ENCODE measurements at places on chromosomes 7 and 10. TPM values are rescaled to one million over a fixed set of nuclear protein-coding genes. Genes with fewer than 3 reads are reported as not detected.

DNA sequence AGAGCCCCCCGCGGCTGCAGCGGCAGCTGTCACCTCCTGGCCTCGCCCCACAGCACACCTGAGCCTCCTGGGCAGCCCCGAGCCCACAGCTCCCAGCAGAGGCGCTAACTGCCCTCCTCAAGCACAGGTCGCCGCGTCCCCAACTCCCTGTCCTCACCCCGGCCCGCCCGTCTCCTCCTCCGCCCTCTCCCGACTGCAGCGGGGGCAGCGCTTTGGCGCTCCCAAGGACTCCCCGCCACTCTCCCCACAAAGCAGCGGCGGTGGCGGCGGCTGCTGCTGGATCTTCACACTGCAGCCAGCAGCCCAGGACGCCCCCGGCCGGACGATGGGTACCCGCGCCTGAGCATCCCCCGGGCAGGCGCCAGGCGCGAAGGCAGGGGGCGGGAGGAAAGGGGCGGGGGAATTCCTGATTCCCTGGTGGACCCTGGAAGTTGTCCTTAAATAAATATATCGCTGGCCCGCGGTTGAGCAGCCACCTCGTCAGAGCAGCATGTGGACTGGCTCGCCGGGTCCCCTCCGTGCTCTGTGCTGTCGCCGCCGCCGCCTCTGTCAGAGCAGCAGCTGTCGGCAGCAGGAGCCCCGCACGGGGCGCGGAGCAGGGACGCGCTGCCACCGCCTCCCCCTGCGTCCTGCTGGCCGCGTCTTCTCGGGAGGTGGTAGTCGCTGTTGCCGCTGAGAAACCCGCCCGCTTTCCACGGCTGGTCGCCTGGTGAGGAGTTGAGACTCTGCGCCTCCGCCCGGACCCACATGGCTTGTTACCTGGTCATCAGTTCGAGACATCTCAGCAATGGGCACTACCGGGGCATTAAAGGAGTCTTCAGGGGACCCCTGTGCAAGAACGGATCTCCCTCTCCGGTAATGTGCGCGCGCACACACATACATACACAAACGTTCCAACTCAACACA, at the start of gene ZNF804B:
ZNF804B (plus strand) TSS at position 471 of the 906 bp plus-strand sequence; CDS start at position 748, 277 bp downstream.
- DNase-seq: no peak

DNA sequence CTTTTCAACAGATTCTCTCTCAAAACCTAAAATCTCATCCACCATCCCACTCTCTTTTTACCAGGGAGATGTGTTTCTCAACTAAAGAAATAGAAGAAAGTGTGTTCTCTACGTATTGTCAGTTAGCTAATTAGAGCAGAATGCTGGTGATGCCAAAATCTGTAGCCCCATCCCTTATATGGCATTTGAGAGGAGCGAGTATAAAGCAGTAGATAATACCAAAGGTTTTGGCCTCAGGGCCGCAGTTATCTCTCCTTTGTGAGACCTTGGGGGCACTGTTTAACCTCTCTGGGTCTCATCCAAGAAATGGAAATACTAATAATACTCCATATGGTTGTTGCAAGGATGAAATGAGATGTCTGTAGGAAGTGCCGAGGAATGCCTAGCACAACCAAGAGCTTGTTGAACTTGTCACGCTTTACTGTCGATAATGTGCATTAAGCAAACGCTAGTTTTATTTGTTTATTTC, 456 bp upstream of the DLD start:
- DNase-seq: no peak

- no peak for DNase-seq
Observed at GRCh38 chr10:11642566-11642965, 31.1 kb upstream of the USP6NL start.

DNA sequence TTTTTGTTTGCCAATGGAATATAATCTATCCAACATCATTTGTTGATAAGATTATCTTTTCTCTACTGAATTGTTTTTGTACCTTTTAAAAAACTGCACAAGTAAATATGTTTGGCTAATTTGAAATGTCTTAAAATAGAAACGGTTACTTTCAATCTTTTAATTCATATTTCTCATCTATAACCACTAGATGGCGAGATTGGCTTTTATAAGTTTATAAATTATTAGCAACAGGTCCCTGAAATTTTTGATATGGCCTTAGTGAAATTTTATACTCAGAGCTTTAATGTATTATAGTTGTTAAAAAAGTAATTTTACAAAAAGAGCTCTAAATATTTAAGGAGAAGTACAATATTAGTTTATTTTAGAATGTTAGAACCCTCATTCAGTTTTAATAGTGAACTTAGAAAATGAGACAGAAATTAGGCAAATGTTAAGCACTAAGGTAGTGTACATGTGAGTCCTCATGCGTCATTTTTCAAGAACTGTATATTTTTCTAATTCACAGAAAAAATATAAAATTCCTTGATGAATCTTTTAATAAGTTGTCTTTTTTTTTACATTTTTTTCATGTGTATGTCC, 592.5 kb downstream of the ARL4A start:
- DNase-seq: no peak

DNA sequence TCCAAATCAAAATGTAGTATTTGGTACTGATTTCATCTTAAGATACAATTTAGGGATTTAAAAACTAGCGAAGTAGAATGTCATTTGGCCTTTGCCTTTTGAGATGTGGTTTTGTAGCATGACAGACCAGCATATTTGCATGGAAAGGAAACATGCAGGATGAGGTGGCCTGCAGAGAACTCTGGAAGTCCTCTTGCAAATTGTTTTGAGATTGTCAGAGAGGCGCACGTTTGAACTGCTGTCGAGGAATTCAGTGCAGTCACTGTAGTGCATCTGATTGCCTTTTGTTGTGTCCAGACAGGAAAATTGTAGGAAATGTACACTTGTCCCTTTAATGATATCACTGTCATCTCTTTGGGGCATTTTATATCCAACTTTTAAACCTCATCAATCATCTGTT, 136.7 kb downstream of the CELF2 start:
- DNase-seq: no peak

- peak; percentile 51 for DNase-seq
Observed at GRCh38 chr10:95290461-95291364, at the start of gene PDLIM1. TSS of gene PDLIM1 (minus strand) at chr10:95291003. CDS start at chr10:95290915, 88 bp downstream.

DNA sequence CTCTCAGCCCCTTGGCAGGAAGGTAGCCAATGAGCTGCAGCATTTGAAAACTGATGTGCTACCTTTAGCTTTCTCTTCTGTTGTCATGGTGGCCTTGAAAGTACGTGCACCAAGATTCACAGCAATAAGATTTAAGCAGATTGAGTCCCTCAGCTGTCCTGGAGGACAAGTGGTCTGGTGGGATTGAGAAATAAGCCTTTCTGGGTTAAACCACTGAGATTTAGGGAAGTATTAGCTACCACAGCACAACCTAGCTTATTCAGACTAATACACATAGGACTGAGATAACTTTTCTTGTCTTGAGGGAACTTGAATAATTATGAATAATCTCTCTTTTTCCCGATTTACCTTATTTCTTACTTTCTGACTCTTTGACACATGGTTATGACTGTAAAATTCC, 324.0 kb downstream of the PTEN start:
- DNase-seq: no peak

GRCh38 chr7:14521183-14521582, 381.4 kb downstream of the DGKB start:
- no peak for DNase-seq

- DNase-seq: no peak
Observed at GRCh38 chr7:3591944-3592343, 290.9 kb downstream of the SDK1 start.

- DNase-seq: no peak
Observed at GRCh38 chr10:69406816-69407580, 9.7 kb downstream of the TACR2 start.

DNA sequence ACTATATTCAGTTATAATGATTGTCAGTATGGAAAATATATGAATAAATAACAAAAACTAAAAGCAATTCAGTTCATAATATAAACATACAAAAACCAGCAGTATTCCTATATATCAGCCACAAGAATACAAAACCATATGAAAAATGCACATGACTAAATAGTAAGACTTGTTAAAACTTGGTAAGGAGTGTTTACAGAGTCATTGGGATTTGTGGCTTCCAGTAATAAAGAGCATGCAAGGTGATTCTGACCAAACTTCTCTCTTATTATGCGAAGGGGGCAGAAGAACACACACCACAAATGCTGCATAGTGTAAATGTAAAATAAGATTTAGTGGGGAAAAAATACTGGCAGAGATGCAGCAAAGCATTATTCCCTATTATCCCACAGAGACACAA, 8.8 kb upstream of the CNOT4 start:
- DNase-seq: no peak

ENO4 gene
- not detected for total RNA-seq

DKK1 gene
- total RNA-seq: not detected

Data from activated T-helper 1 cell treated with anti-CD3 and anti-CD28 coated beads, Interleukin-12 subunit alpha, Interleukin-12 subunit beta, Interleukin-2, Interleukin-4 antibody, amounts not matched to agents 30 ng/mL and 10 ng/mL and 1 ng/mL, durations not matched to agents 14 hours and 24 hours and 36 hours (primary cell).